ENCODE measurements at places on chromosomes 2 and 18.
A peak's percentile ranks its signal among the peaks of the same experiment; 100 is the strongest.

GRCh38 chr2:196515051-196515450, 124.5 kb upstream of the CCDC150 start:
- no peak for DNase-seq

DNA sequence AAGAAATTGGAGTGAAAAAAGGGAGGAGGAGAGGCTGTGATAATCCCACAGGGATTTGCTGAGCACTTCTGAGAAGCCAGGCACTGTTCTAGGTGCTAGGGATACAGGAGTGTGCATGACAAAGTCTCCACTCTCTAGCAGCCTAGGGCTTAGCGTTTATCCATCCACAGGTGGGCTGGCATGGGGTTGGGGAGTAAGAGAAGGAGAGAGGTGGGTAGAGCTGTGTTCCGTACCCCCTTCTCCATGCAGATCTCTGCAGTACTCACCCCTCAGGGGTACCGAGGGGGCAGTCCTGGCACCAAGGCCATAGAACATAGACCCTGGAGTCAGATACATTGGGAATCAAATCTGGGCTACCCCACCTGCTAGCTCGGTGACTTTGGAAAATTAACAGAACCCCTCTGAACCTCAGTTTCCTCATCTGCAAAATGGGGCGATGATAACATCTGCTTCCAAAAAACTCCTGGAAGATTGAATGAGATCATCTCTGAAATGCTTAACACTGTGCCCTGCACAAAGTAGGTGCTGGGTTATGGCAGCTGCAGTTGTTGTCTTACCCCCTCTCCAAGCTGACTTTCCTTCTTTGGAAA, 18.6 kb downstream of the FOSL2 start:
- DNase-seq = no peak

DNA sequence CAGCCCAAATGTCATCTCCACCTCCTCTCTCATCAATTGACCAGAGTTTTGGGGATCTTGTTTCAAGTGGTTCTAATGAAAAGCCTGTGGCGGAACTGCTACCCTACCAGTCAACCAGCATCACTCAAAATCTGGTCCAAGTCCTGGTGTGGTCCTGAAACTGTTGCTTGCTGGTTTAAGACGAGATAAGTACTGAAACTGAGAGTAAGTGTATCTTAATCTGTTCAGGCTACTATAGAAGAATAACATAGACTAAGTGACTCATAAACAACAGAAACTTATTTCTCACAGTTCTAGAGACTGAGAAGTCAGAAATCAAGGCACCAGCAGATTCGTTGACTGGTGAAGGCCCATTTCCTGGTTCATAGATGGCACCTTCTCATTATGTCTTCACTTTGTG, 879 bp upstream of the GALNT5 start:
- DNase-seq = no peak

GRCh38 chr2:59458800-59459199, 1094.7 kb downstream of the BCL11A start:
- DNase-seq = no peak

GRCh38 chr2:188146888-188147287, 144.8 kb upstream of the GULP1 start:
- no peak for DNase-seq

GRCh38 chr18:58793361-58793760, 71.3 kb upstream of the ZNF532 start:
- DNase-seq = no peak

- DNase-seq = peak; percentile 33
Measured at GRCh38 chr2:68721482-68722101, 13.0 kb upstream of the ARHGAP25 start.

- DNase-seq = peak; percentile 60
Measured at GRCh38 chr2:95023222-95023597, 2.3 kb upstream of the MAL start.

DNA sequence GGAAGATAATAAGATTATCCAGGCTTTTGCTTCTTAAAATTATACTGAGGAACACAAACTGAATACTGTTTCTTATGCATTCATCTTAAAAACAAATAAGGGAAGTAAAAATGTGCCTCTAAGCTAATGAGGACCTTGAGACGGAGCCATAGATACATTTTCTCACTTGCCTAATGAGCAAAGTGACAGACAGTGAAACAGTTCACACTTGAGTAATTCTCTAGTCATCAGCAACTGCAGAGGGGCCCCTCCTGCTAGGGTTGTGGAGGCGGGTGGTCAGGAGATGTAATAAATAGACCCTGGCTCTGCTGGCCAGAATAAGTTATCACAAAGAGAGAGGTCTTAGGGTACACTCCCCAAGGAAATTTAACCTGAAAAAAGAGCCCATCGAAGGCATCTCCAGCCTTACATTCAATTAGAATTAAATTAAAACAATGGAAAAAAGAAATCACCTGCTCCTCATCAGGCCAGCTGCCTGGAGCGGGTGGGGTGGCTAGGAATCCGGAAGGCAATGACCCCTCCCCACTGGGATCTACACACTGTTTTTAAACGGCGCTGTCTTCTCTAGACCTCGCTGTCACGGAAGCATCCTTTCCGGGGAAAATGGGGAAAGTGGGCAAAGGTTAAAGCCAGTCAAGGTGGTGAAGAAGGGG, 32.6 kb upstream of the INSIG2 start:
- no peak for DNase-seq

GRCh38 chr2:65749545-65749944, 317.1 kb upstream of the SPRED2 start:
- DNase-seq = no peak

GRCh38 chr2:36655453-36655852, 41.1 kb upstream of the VIT start:
- DNase-seq = no peak

DNA sequence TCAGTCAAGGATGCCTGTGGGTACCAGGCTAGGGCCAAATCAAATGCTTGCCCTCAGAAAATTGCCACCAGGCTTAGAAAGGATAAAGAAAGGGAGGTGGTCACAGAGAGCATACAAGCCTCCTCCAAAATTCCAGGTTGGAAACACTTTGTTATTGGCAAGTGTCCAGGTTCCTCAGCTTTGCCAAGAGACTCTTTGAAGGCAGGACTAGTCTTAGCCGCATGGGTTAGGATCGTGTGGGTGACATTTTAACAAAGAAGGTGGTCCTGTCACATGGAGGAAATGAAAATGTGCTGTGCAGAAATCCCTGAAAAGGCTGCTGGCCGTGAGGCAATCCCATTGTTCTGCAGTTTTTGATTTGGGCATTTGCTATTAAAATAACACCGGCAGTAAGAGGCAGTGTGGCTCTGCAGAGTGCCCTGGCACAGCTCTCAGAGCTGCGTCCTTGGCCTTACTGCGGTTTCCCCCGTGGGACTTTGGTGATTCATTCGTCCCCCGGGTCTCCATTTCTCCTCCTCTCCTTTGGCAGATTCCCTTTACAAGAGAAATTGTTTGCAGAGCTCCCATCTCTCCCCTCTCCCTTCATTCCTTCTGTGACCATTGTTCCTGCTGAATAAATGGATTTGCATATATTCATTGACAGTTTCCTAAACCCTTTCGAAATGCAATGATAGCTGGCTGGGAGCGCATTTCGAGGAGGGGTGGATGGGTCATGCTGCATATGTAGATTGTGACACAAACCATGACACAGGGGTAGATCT, 187.3 kb downstream of the VAPA start:
- DNase-seq = no peak

DNA sequence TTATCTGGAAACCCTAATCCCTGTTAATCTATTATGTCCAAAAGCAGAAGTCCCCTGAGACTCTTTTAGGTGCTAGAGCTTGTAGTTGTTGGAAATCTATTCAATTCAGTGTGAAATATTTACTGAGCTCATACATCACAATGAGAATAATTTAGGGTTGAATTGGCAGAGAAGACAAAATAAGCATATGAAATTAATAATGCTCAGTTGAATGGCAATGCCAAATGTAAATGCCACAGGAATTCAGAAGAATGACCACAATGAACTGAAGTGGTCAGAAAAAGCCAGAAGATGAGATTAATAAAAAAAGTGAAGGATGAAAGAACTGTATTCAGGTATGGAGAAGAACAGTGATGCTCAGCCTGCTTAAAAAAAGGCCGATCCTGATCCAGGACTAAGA, 8.0 kb upstream of the STAT4 start:
- no peak for DNase-seq

DNA sequence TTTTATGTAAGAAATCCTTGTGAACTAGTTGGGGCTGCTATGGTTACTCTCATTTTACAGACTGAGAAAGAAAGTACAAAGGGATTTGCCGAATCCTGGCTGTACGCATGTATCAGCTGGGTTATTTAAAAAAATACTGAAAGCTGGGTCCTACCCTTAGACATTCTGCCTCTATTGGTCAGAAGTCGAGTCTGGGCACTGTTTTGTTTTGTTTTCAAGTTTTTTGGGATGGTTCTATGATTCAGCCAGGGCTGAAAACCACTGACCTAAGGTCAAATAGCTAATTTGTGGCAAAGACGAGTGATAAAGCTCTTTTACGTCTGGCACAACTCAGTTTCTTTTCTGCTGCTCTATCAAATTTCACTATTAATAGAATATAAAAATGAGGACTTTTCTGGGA, 5.9 kb upstream of the SLC8A1 start:
- DNase-seq = no peak

GRCh38 chr2:233699424-233700027, 6.8 kb downstream of the UGT1A6 start:
- no peak for DNase-seq

DNA sequence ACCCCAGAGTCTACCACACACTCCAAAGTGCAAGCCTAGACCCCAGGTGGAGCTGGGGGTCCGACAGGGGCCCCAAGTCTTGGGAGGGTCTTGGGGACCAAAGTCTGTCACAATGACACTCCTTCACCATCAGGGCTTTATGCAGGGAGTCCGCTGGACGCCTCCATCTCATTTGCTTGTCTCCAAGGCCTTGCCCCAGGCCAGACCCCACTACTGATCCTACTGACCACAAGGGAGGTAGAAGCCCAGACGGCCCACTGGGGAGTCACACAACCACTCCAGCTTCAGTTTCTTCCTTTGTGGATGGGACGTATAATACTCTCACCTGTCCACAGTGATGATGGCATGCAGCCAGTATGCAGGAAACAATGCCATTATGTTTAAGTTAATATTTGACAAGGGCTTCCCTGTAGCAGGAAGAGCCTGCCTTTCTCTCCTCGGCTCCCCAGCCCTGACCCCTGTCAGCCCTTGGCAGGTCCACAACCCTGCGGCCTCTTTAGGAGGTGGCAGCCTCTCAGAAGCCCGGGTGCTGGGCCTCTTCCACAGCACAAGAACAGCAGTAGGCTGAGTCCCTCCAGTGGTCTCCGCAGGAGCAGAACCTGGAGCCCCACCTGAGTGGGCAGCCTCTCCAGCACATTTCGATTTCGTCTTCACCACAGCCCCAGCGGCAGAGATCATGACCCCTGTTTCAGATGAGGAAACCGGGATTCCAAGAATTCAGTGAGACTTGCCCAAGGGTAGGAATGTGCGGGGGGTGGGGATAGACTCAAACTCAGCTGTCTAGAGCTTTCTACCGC, 6.5 kb downstream of the BIN1 start:
- no peak for DNase-seq

- DNase-seq = no peak
Measured at GRCh38 chr2:100192825-100193224, 50.4 kb upstream of the AFF3 start.

- no peak for DNase-seq
Measured at GRCh38 chr18:63083020-63083531, 236.5 kb downstream of the BCL2 start.

DNA sequence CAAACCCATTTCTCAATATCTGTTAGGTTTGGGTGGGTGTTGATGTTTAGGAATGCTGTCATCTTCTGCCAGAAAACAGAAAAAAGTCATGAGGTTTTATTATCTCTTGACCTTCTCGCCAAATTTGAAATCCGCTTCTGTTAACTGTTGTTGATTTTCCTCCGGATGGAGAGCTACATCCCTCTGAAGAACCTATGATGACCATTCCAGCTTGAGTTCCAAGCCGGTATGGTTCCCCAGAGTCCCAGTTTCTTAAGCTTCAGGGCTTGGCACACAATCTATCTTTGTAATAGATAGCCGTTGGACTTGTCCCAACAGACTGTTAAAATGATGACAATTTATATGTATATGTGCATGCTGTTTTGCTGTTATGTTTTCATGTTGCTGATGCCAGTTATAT, 1201.0 kb downstream of the LRP1B start:
- no peak for DNase-seq

GRCh38 chr2:168565112-168565511, 109.0 kb downstream of the CERS6 start:
- DNase-seq = no peak

DNA sequence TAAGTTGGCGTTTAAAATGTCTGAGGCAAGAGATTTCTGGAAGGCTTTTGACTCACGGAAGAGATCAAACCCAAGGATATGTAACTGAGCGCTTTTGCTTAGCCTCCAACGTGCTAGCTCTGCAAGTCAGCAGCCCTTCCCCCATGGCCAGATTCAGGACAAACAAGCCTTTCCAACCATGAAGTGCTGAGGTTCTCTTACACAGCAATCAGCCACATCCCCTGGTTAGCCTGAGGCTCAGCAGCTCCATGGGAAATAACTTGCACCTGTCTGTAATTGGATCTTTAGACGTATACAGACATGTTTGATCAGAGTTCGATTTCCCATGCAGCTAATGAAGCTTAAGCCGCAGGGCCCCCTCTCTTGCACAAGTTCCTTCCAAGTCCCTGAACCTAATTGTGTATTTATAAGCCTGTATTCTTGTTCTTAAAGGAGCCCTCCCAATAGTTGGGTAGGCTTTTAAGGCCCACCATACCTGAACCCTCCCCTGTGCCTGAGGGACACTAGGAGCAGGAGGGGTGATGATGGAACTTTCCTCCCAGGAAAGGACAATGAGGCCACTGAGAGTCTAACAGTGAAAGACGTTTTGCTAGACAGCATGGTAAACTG, 2.1 kb upstream of the TMEM131 start:
- no peak for DNase-seq

- DNase-seq = no peak
Measured at GRCh38 chr2:43238813-43239212, 12.4 kb upstream of the ZFP36L2 start.

Measured in T-cell (primary cell).